ENCODE measurements at places on chromosomes 16 and 17.

DNA sequence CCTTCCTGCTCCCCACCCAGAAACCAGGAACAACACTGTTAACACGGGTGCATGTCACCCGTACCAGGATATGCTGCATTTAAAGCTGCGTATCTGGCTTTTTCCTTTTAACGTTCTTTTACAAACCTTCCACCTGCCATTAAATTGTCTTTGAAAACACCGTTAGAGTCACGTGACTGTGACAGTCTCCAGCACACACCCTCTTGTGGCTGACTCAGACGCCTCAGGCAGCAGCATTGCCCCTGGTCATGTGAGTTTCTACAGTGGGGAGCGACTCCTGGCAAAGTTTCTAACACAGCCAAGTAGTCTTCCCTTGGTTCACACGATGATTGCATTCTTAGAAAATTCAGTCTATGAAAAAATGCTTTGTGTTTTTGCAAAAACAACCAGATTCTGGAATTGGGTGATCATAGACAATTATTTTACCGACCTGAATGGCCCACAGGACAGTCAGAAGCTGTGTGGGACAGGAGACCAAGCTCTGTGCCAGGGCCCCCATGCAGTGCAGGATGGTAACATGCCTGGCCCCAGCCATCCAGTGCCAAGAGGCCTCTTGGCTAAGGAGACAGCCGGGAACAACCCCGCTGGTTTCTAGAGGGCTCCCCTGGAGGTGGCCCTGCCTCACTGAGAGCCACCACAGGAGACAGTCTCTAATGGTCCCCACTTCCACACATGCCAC, 199.1 kb downstream of the KATNIP start:
- DNase-seq = no peak

DNA sequence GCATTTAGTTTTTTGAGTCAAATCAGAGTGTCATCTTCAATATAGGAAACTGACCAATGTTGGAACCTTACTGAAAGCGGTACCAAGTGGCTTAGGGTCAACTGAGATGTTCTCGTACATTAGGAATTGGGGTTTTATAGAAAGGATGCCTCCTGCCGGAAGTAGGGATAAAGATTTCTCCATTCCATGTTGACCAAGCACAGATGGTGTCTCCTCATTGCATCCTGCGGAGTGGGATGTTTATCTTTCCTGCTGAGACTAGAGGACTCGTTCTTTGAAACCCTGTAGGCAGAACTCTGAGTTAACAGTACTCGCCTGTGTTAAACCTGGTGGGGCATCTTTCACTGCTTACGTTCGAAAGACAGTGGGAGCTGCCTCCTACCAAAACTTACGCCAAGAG, 1.4 kb downstream of the SHISA6 start:
- DNase-seq = no peak

- DNase-seq = no peak
Observed at GRCh38 chr16:72493716-72494415, 321.9 kb upstream of the PMFBP1 start.

- no peak for DNase-seq
Observed at GRCh38 chr17:38900978-38901656, 24.3 kb upstream of the LASP1NB start.

DNA sequence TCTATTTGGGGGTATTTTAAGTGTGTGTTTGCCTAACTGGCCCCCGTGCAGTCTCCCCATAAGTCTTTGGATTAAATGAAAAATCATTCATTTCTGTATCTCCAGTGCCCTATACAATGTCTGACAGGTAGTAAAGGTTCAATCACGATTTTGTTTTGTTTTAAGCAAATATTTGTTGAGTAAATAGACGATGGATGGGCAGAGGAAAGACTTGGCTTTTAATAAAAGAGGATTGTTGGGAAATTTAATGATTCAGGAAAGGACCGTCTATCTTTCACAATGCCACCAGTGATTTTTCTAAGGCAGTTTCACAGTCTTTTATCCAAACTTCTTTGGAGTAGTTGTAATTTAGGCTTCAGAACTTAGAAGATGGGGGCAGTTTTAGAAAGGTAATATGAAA, 636.6 kb upstream of the GOT2 start:
- no peak for DNase-seq

DNA sequence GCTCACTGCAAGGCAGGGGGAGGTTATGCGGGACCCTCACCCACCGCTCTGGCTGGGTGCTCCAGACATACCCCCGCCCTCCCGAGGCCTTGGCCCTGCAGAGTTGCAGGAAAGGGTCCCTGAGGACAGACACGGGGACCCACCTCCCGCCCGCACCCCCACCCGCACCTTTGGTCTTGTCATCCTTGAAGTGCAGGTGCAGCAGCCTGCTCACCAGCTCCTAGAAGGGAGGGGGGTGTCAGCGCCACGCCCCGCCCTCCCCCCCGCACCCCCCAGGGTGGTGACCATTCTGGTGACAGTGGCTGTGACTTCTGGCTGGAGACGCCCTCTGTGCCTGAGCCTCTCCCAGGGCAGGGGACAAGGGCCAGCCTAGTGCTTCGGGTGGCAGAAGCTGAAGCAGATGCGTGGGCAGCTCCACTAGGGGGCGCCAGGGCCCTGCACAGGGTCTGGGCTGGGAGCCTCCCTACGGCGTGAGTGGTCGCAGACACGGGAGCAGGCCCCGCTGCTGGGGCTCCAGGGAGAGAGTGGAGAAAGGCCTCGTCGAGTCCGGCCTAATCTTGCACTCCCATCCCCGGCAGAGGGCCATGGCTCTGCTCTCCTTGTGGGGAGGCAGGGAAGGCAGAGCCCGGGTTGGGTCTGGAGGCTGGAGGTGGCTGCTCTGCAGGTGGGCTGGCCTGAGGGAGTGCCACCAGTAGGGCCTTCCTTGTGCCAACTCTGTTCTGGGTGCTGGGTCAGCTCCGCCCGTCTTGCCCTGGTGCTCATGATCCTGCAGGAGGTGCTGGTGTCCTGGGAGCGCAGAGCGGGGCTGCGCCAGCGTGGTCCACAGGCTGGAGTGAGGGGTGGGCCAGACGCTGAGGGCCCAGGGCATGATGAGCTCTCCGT, 2.7 kb downstream of the CENPX start:
- peak; percentile 29 for DNase-seq

GRCh38 chr17:49290690-49291359, 60.2 kb upstream of the PHOSPHO1 start:
- no peak for DNase-seq

DNA sequence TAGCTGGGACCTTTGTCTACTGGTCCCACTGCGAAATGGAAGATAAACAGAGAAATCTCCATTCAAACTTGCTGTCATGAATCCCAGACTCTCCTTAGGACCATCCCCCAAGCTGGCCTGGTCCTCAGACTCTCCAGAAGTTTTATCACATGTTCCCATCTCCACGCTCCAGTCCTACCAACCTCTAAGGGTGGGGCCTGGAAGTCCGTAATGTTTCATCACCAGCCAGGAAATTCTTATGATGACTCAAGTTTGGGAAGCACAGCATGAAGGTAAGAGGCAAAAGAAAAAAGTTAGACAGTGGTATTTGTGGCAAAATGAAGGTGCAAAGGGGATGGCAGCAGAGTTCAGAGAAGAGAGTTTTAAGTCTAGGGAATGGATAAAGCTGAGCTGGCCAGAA, 52.7 kb downstream of the ZNF18 start:
- no peak for DNase-seq

- no peak for DNase-seq
Observed at GRCh38 chr17:38674014-38674748, 576 bp downstream of the EPOP start.

All from NCI-H526 treated with DMSO at 0.1 percent for 48 hours (cell line).